Thymus (tissue), 14 donors: ENCODE measurements at places on chromosomes 1 and 21.

- DNase-seq: no peak
These were observed 109.6 kb downstream of the AKT3 start for GRCh38 chr1:243740255-243740999.

GRCh38 chr1:56064705-56065104, 514.7 kb downstream of the PLPP3 start:
- no peak for DNase-seq

DNA sequence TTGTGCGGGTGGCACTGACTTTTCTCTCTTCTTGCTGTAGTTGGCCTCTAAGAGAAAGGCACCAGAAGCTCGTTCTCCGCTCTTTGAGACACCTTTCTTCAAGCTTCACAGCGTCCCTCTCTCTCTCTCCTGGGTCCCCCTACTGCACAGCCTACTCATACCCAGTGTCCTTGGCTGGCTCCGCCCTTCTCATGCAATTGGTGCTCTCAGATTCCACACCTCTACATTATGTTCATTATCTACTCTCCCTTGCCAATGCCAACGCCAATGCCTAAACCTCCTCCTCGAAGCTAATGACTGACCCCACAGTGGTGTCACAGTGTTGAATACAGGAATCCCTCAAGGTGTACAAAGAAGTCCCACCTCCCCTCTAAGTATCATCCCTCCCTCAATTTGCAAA, 4.8 kb upstream of the DNAJC28 start:
- no peak for DNase-seq

DNA sequence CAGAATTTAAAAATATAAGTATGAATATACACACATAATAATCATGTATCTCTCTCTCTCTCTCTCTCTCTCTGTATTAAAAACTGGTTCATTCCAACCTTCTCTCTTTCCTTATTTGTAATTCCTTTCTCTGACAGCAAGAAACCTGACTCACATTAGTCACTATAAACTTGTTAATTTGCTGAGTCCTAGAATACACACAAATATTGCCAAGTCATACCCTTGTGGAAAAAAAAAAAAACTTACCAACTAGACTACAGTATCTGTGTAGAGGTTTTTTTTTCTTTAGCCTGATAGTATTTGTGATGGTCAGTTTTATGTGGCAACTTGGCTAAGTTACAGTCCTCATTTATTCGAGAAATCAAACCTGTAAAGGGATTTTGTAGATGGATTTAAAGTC, 26.3 kb upstream of the NHLH2 start:
- DNase-seq: no peak

DNA sequence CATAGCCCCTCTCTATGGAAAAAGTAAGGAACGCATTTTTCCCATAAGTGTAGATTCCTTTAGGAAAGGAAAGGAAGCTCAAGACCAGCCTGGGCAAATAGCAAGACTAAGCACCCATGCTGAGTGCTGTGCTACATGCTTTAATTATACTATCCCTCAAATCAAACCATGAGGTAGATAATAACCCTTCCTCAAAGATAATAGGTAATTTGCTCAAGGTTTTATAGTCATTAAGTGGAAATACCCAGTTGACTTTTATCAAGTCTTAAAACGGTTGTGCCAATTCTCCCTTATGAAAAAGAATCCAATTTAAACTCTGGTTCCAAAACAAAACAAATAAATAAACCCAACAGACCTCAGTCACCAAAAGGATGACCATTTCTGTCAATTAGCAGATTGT, 3.4 kb downstream of the KIAA0319L start:
- no peak for DNase-seq

- no peak for DNase-seq
These were observed 68.1 kb downstream of the PAPPA2 start for GRCh38 chr1:176531036-176531435.

GRCh38 chr1:3251099-3251806, 182.2 kb downstream of the PRDM16 start:
- DNase-seq: no peak

DNA sequence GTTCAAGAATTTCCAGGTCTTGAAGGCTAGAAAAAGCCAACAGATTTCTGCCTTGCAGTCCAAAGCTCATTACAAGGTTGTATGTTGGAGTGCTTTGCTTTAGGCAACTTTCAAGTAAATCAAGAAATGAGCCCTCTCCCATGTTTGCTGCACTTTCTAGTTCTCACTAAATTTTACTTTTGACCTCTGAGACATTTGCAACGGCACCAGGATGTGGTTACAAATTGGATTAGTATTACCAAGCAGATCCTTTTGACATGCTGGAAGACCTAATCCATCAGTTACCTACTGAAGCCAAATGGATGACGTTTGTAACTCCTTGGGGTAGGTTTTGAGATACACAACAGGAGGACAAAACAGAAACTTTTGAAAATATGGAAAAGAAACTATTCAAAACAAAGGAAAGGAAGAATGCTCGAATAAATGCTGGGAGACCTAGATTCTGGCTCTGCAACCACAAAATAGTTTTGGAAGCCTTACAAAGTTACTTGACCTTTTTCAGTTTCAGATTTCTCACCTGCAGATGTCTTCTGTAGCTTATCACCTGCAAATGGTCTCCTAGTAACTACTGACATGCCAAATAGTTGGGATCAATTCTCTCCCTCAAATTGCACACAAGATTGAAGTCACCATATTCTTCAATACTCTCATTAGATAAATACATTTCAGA, 251.7 kb upstream of the ADGRL2 start:
- DNase-seq: no peak

DNA sequence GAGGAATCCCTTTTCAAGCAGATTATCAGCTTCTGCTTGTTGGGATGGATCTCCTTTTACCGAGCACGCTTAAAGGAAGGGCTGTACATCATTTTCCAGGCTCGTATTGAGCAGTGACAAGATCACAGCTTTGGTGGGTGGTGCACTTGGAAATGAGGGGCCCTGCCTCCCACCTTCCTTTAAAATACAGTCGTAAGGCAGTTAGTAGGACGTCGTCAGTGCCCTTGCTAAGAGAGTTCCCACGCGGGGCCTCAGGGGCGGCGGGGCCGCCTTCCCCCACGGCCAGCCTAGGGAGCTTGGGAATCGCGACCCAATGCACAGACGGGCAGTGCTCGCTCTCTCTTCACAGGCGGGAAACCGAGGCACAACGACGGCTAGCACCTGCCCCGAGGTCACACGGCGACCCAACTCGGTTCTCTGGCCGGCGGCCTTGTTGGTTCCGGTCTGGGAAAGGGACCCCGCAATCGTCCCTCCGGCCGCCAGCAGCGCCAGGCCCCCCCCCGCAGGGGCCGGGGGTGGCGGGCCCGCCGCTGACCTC, 58.6 kb downstream of the H3-3A start:
- no peak for DNase-seq

DNA sequence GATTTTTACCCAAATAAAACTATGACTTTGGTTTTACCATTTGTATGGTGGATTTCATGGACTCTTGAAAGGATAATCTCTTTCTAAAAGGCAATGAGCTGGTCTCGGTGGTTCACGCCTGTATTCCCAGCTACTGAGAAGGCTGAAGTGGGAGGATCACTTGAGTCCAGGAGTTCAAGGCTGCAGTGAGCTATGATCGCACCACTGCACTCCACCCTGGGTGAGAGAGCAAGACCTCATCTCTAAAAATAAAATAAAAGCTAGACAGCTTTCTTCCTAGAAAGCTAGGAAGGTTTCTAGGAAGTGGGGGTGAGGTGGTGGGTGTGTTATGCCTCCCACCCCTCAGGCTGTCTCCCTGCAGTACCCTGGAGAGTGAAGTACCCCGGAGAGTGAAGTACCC, 54.0 kb upstream of the L1TD1 start:
- DNase-seq: no peak

GRCh38 chr1:160837558-160838205, 25.0 kb downstream of the CD244 start:
- DNase-seq: peak; percentile 87

- DNase-seq: no peak
These were observed 15.1 kb downstream of the CELF3 start for GRCh38 chr1:151701515-151701914.

- DNase-seq: no peak
These were observed at the start of gene TMOD4 for GRCh38 chr1:151175863-151176262. TSS of gene TMOD4 (minus strand) at chr1:151175981. CDS start at chr1:151174875, 1,106 bp downstream.

- DNase-seq: no peak
These were observed 2.0 kb downstream of the EPHB2 start for GRCh38 chr1:22712502-22713271.

GRCh38 chr1:76287917-76288316, 213.4 kb downstream of the ST6GALNAC3 start:
- DNase-seq: no peak

DNA sequence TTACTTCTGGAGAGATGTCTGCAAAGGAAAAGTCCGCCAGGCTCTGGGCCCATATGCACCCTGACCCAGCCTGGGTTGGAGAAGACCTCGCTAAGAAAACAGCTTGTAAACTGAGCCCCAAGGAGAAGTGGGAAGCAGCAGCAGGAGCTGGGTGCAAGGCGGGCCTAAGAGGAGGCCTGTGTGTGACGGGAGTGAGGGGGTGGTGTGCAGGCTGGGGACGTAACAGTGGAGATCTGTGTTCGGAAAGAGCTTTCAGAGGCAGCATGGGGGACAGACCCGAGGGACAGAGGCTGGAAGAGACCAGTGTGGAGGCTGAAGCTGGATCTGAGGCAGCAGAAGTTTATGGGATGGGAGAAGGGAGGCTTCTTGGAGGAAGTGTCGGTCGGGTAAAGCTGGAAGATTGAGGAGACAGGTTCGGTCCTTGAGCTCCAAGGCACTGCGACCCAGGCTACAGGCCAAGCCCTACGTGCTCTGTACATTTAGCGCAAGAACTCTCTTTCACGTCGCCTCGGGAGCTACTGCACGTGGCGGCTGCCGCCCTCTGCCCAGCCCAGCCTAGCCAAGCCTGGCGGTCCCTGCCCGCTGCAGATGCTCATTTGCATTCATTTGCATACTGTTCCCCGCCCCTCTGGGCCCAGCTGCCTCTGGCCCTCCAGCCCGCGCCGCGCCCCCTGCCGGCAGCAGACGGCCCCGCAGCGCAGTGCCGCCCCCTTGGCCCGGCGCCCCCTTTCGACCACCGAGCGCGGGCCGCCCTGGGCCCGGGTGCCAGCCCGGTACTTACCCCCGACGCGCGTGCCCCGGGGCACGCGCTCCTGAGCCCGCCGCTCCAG, 6.3 kb downstream of the HPCA start:
- no peak for DNase-seq

DNA sequence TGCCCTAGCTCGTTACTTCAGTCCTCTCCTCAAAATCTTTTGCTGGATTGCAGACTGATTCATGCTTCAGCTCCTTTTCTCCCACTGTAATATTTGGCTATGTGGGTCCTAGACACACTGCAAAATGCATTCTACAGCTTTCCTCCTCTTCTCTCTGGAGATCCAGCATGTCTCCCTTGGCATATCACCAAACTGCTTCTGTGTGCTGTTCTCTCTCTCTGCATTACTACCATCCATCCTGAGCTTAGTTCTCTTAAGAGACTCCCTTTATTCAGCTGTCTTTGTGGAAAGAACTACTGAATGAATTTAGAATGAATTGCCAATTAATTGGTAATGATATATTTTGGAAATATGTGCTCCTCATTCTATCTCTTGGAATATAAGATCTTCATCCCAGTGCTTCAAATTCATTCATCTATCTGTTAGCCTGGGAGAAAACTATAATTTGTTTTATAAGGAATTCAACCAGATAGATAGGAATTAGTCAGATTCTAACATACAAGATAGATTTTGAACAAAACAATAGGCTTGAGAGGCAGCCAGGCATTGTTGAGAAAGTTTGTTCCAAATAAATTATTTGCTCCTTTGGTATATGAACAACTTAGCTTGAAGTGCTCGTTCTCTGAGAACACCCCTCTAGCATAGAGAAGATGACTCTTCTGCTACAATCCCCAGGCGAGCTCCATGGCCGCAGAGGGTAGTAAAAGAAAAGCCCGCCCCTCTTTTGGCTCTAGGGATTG, 71.9 kb downstream of the NTMT2 start:
- no peak for DNase-seq

- DNase-seq: no peak
These were observed 69.8 kb downstream of the RYR2 start for GRCh38 chr1:237111807-237112206.

DNA sequence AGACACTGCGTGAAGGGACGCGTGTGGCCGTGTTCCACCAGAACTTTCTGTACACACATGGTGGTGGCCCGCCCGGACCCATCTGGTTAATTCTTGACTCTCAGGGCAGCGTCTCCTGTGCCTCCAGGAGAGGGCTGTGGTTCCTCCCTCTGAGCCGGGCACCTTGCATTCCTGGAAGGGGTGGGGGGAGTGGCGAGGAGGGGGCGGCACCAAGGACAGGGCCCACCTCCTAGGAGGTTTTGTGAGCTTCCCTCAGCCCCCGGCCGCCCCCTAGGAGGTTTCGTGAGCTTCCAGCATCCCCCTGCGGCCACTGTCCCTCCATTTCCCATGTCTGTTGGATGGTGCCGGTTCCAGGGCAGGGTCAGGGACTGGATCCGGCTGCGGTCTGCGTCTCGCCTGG, 28.9 kb downstream of the FAAP20 start:
- DNase-seq: no peak

GRCh38 chr1:180173952-180174351, 19.3 kb downstream of the QSOX1 start:
- DNase-seq: no peak

DNA sequence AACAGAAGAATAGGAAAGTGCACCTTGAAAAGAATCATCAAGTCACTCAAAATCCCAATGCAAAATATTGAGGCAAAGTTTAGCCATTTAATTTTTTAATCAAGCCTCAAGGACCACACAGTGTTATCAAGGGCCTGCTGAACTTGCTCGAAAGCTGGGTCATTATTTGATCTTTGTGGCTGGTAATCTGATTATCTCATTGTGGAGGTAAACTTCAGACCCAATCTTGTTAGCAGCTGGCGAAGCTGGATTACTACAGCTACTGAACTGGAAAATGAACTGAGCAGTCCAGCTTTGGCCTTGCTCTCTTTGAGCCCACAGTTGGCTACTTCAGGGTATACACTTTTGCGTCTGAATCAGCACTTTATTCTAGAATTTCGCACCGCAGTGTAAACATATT, 94.4 kb downstream of the BARHL2 start:
- DNase-seq: no peak

GRCh38 chr1:97157991-97158390, 436.4 kb downstream of the PTBP2 start:
- no peak for DNase-seq

- no peak for DNase-seq
These were observed 275.5 kb downstream of the TM2D1 start for GRCh38 chr1:61449410-61449809.

- DNase-seq: no peak
These were observed 41.3 kb downstream of the PLPPR4 start for GRCh38 chr1:99305626-99306025.

GRCh38 chr21:39184050-39184980, 1.1 kb upstream of the PSMG1 start:
- DNase-seq: no peak

GRCh38 chr1:5509664-5510452, 482.4 kb downstream of the NPHP4 start:
- no peak for DNase-seq

GRCh38 chr1:160830321-160831153, 32.1 kb downstream of the CD244 start:
- DNase-seq: peak; percentile 59

- DNase-seq: no peak
These were observed 82.9 kb downstream of the STUM start for GRCh38 chr1:226631229-226632000.
